Stimulated activated CD4-positive, alpha-beta T cell treated with anti-CD3 and anti-CD28 coated beads, Interleukin-1b, Interleukin-23, amount 100 ng/mL, for 1 hour (primary cell): ENCODE measurements at places on chromosomes 13 and 19.

DNA sequence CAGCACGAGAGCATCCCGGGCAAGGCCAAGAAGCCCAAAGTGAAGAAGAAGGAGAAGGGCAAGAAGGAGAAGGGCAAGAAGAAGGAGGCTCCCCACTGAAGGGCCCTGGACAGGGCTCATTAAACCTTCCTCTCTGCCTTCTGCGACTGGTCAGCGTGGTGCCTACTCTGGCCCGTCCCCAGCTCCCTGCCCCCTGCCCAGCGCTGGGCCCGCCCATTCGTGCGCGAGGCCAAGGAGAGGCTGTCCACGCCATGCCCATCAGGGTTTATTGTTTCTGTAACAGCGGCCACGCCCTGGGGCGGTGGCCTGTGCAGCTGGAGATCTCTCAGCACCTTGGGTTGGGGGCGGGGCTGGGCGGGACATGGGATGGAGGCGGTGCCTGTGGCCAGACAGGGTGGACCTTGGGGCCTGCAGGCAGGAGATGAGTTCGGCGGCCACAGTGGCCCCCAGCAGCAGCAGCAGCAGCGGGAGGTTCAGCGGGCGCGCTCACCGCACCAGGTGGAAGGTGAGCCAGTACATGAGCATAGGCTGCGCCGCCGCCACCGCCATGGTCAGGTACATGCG, 897 bp downstream of the C19orf33 start:
- no peak for DNase-seq

DNA sequence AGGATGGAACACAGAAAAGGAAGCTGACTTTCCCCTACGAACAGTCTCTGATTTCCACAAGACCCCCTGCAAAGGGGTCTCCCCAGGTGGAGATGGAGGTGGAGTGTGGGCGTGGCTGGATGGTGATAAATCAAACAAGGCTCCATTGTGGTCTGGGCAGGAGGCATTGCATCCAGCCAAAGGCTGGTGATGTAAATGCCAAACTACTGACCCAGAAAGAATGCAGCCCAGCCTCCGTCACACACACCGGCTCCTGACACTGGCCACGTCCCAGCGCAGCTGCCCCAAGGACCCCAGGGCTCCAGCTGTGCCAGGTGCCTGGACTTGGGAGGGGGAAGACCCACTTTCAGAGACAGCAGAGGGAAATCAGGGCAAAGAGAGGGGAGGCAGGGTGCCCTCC, 6.3 kb downstream of the SLC7A1 start:
- no peak for DNase-seq

DNA sequence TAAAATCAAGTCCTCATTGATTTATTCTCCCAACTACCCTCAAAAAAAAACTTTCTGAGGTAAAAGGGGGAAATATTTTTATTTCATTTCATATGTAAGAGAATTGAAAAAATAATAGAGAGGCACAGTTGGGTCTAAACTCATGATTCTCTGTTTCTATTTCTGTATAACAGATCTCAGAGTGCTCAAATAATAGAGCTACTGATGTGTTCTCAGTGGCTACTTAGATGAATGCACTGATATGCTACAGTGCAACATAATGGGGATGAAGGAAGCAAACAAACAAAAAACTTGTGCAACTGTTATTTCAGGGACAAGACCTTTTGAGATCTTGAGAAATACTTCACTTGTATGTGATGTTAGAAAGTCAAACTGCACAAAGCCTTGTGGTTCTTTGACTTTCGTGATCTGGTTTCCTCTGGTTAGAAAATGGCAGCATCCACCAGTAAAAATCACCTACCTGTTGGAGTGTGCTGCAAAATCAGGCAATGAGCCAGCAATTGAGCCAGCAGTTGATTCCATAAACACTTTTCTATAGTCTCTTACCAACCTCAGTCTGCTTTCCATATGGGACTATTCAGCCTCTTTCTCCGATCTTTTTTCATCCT, 9.7 kb upstream of the DACH1 start:
- no peak for DNase-seq

GRCh38 chr19:35041548-35042055, at the start of gene HPN:
Gene HPN (plus strand): TSS chr19:35041721. CDS start chr19:35042507, 786 bp downstream.
- DNase-seq: no peak

DNA sequence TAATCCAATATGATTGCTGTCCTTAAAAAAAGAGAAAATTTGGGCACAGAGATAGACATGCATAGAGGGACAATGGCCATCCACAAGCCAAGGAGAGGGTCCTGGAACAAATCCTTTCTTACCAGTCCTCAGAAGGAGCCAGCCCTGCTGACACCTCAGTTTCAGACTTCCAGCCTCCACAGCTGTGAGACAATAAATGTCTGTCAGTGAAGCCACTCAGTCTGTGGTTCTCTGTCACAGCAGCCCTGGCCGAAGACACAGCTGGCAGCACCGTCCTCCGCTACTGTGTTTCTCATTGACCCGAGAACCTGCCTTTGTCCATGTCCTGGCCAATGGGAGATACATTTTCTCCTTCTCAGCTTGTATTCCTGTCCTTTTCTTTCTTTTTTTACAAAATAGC, 207.9 kb downstream of the TM9SF2 start:
- no peak for DNase-seq

GRCh38 chr19:5108123-5108596, 139.2 kb downstream of the KDM4B start:
- no peak for DNase-seq

- no peak for DNase-seq
These were observed 550 bp upstream of the DLL3 start for GRCh38 chr19:39497996-39498797.

- no peak for DNase-seq
These were observed 459.8 kb downstream of the FGF14 start for GRCh38 chr13:101942038-101942437.

- peak; percentile 68 for DNase-seq
These were observed 864 bp downstream of the FTL start for GRCh38 chr19:48965806-48966540.
